Activated naive CD8-positive, alpha-beta T cell treated with anti-CD3 and anti-CD28 coated beads, Interleukin-2, amount 10 ng/mL, durations not matched to agents 7 days and 5 days (primary cell): ENCODE measurements at places on chromosomes 7 and 10. TPM values are rescaled to one million over a fixed set of nuclear protein-coding genes. Genes with fewer than 3 reads are reported as not detected.

- DNase-seq, result no peak
- H3K27ac ChIP-seq, result no peak overlapping the region
- H3K4me3 ChIP-seq, result no peak overlapping the region
- H3K4me1 ChIP-seq, result peaks cover 33% of the 10 kb centered on the region
Observed at GRCh38 chr10:48309711-48310226, 3.3 kb downstream of the MAPK8 start.

DNA sequence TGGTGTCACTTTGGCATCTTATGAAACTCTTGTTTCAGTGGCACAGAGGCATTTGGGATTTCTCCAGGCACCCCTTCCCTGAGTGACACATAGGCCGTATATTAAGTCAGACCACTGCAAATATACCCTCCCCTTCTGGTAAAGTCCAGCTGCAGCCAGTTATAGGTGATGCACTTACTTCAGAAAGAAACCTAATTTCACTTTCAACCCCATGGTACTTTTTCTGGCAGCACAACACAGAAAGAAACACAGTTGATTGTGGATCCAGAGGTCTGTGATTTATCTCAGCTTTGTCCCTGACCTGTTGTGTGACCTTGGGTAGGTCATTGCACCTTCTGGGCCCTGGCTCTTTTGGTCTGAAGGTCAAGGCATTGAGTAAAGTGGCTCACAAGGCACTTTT is 173.2 kb downstream of the BUB3 start:
- no peaks in the 10 kb centered on the region for H3K36me3 ChIP-seq
- H3K27ac ChIP-seq, result no peak overlapping the region
- DNase-seq, result no peak
- H3K4me1 ChIP-seq, result peaks cover 4% of the 10 kb centered on the region
- H3K4me3 ChIP-seq, result no peak overlapping the region
- H3K27me3 ChIP-seq, result peaks cover 2% of the 10 kb centered on the region

GRCh38 chr7:7970531-7971307 is 2.1 kb downstream of the GLCCI1 start:
- H3K36me3 ChIP-seq, result peaks cover 2% of the 10 kb centered on the region
- H3K27me3 ChIP-seq, result no peaks in the 10 kb centered on the region
- no peak overlapping the region for H3K4me3 ChIP-seq
- H3K4me1 ChIP-seq, result peaks cover 15% of the 10 kb centered on the region

- no peak for DNase-seq
- no peaks in the 10 kb centered on the region for H3K4me1 ChIP-seq
- no peaks in the 10 kb centered on the region for H3K36me3 ChIP-seq
Observed at GRCh38 chr10:2700626-2701305, 366.6 kb upstream of the PFKP start.

DNA sequence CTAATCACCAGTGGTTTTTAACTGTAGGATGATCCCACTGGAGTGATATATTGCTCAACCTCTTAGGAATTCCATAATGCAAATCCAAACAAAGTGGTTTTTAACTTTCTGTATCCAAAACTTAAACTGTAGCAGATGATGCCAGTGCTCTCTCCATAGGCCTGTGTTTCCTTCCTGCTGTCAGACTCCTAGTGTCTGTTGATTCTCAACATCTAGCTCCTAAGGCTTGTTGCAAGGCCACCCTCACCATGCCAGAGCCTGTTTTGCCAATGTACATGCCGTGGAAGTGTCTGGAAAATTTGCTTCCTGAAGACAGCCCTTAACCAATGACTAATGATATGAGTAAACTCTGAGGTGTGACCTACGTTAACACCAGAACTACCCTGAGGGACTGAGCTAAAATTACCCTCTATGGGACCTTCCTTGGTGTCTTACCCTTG is 39.3 kb downstream of the C1GALT1 start:
- H3K4me1 ChIP-seq, result peaks cover 5% of the 10 kb centered on the region
- H3K4me3 ChIP-seq, result no peak overlapping the region
- DNase-seq, result no peak
- H3K27me3 ChIP-seq, result no peaks in the 10 kb centered on the region

- no peak for DNase-seq
- no peaks in the 10 kb centered on the region for H3K27me3 ChIP-seq
- no peak overlapping the region for H3K4me3 ChIP-seq
Observed at GRCh38 chr7:92205987-92206386, 27.0 kb upstream of the LRRD1 start.

GRCh38 chr10:6493521-6494441 is 86.3 kb downstream of the PRKCQ start:
- H3K27me3 ChIP-seq, result no peaks in the 10 kb centered on the region
- H3K4me1 ChIP-seq, result peaks cover 36% of the 10 kb centered on the region
- no peak overlapping the region for H3K4me3 ChIP-seq
- no peak for DNase-seq
- H3K36me3 ChIP-seq, result peaks cover 49% of the 10 kb centered on the region

GRCh38 chr10:125761961-125762360 is 13.7 kb downstream of the MMP21 start:
- H3K27ac ChIP-seq, result no peak overlapping the region
- no peak overlapping the region for H3K4me3 ChIP-seq
- no peaks in the 10 kb centered on the region for H3K27me3 ChIP-seq

DNA sequence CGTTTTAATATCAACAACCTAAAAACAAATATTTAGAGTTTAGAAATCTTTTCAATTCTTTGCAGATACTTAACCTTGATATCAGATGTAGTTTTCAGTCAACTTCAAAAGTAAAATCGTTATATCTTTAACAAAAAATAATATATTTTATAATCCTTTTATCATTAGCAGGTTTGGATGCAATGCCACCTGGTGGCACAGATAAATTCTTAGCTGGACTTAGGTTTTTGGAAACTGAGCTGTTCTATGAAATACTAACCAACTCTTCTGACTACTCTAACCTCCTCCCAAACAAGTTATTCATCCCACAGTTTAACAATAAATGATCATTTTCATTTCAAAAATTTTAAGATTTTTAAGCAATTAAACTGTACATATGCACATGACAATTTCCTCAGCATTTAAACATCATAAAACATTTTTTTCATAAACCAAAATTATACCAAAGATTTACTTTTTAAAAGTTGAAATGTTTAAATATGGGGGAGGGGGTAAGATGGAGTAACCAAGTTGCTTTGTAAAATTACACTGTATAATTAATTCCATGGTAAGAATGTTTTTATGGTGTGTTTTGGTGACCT is 56.9 kb downstream of the HIBADH start:
- H3K4me3 ChIP-seq, result no peak overlapping the region
- H3K36me3 ChIP-seq, result no peaks in the 10 kb centered on the region
- no peaks in the 10 kb centered on the region for H3K27me3 ChIP-seq
- H3K27ac ChIP-seq, result no peak overlapping the region
- no peak for DNase-seq
- H3K4me1 ChIP-seq, result no peaks in the 10 kb centered on the region

GRCh38 chr10:113063043-113063967 is 113.3 kb downstream of the TCF7L2 start:
- H3K4me1 ChIP-seq, result no peaks in the 10 kb centered on the region
- no peak overlapping the region for H3K27ac ChIP-seq
- no peak overlapping the region for H3K4me3 ChIP-seq
- H3K36me3 ChIP-seq, result no peaks in the 10 kb centered on the region
- H3K27me3 ChIP-seq, result peaks cover 12% of the 10 kb centered on the region
- DNase-seq, result no peak

Gene LBX1
- not detected for total RNA-seq

Gene SPDYE18
- total RNA-seq, result 1.1 TPM

Gene MYO1G
- 403 TPM for total RNA-seq

Gene CYP3A7
- not detected for total RNA-seq

Gene TAF5
- total RNA-seq, result 12.1 TPM

Gene VAX1
- not detected for total RNA-seq
